Chondrocyte (in vitro differentiated cells): ENCODE measurements at places on chromosomes 4 and X.

DNA sequence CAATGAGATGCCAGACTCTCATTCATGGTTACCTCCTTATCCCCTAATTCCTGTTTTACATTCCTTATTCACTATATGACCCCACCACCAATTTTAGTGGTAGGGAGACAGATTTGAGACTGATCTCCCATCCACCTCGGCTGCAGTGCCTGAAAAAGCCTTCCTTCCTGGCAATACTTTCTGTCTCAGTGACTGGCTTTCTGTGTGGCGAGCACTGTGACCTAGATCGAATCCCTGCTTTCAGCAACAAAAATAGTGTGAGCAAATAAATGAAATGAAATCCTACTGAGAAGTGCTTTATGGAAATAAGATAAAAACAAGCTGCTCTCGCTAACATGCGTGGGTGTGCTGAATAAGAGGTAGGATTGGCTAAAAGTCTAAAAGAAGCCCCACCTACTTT lies 165.3 kb downstream of the GPM6A start:
- no peak for DNase-seq

GRCh38 chr4:148116264-148116663 lies 325.9 kb downstream of the NR3C2 start:
- DNase-seq: no peak

GRCh38 chr4:64584981-64585557 lies 175.8 kb upstream of the TECRL start:
- DNase-seq: no peak

- DNase-seq: no peak
Measured at GRCh38 chr4:69239092-69239491, 24.5 kb upstream of the UGT2B11 start.

- DNase-seq: no peak
Measured at GRCh38 chr4:99634742-99635360, 22.8 kb downstream of the C4orf54 start.

- no peak for DNase-seq
Measured at GRCh38 chr4:7822877-7823276, 116.8 kb downstream of the AFAP1 start.

DNA sequence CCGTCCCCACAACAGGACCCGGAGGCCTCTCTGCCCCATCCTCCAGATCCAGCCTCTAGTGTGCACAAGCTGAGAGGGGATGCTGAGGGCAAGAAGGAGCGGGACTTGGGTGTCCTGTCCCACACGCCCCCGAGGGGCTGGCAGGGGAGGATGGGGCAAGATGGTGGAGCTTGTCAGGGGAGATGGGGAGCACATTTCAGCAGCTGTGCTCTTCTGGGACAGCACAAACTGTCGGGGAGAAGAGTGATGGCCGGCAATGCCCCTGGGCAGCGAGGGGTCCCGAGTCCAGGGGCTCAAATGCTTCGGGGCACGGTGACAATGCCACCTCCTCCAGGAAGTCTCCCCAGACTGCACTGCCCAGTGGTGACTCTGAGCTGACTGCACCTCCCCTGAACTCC lies 134.5 kb downstream of the FAM53A start:
- peak; percentile 81 for DNase-seq

- no peak for DNase-seq
Measured at GRCh38 chr4:173014113-173014558, 154.5 kb upstream of the GALNT7 start.

DNA sequence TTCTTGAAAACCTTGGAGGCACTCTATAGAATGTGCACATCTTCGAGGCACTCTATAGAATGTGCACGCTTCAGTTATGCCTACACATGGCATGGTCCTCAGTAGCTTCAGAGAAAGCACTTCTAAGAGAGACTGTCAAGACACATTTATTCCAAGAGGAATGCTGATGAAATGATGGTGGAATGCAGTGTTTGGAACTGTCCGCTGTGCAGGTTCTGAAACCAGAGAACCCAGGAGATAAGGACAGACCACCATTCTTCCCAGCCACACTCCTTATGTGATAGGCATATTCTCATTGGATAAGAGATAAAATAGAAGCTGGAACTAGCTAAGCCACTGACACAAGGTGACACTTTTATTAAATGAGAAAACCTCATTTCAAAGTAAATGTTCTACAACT lies 263.3 kb downstream of the NLGN4X start:
- DNase-seq: no peak

DNA sequence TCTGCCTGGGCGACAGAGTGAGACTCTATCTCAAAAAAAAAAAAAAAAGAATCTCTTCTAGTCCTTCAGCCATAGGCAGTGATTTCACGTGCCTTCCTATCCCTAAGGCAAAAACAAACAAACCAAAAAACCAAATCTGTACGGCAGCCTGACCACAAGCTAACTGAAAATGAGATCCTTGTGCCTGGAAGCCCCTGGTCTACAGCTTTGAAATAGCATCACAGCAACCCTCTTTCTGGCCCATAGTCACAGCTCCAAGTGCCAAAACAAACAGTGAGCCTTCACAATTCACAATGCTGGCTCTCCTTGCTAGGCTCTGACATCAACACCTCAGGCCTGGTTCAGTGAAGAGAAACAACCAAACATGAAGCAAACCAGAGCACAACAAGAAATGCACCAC lies 46.1 kb downstream of the TMEM150C start:
- no peak for DNase-seq
